ENCODE measurements at places on chromosomes 12 and 14.
A peak's percentile ranks its signal among the peaks of the same experiment; 100 is the strongest.

DNA sequence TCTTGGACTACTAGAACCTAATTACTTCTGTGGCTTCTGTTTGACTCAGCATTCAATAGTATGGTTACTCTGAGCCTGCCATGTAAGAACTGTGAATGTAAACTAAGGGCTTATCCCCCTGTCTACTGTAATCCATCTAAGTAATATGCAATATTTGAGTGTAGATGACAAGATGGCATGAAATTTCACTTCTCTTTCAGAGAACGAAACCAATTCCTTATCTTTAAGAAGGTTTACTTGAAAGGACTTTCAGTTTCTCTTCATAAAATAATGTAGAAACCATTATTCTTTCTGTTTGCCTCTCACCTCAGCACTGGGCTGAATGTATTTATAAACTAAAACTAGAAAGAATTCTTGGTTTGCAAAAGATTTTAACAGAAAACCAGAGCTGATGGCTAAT lies 60.4 kb upstream of the ARID2 start:
- no peak for DNase-seq

- DNase-seq: no peak
Measured at GRCh38 chr14:56211844-56212243, 93.6 kb downstream of the PELI2 start.

DNA sequence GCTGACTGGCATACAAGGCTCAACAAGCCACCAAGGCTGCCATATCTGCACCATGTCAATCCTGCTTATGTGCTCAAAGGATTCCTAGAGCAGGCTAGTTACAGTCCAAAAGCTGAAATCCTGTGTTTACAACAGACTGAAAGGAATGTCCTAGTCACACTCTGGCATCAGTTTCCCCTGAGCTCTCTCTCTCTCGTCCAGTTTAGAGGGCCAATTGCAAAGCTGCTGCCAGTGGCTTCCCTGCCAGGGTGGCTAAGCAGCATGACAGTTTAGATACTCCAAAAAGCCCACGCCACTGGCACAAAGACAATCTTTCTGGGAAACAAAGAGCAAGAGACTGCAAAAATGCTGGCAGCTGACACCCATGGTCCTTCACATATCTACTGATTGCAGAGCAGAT lies 392.1 kb downstream of the RPS29 start:
- peak; percentile 39 for DNase-seq

DNA sequence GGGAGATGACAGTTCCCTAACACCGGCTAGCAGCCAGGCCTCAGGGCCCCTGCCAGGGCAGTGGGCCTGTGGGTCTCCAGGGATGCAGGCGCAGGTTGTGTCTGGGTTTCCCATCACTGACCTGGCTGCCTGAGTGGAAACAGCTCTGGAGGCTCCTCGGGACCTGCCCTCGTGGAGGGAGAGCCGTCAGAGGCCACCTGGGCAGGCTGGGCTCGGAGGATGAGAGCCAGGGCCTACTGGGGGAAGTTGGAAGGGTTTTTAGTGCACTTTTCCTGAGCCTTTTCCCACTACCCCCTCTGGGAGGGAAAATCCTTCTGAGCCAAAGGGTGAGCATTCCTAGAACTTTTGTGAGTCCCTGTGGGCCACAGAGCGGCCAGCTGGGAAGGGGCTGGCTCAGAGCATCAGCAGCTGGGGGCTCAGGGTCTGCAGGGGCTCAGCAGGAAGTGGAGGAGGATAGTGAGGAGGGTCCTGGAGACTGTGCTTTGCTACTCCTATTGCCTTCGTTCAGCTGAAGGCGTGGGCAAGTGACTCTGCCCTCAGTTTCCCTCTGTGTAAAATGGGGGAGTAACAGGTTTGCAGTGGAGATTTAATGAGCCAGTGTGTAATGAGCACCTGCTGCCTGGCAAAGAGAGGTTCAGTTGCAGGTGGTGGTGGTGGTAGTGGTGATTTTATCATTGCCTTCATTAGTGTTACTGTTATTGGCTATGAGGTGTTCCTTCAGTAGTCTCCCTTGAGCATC lies 1.8 kb downstream of the SH2B3 start:
- DNase-seq: peak; percentile 71

- no peak for DNase-seq
Measured at GRCh38 chr12:42922505-42922850, 332.9 kb upstream of the PRICKLE1 start.

- DNase-seq: no peak
Measured at GRCh38 chr14:99240627-99241324, 31.2 kb downstream of the BCL11B start.

- no peak for DNase-seq
Measured at GRCh38 chr12:15172060-15172822, 49.0 kb downstream of the RERG start.

DNA sequence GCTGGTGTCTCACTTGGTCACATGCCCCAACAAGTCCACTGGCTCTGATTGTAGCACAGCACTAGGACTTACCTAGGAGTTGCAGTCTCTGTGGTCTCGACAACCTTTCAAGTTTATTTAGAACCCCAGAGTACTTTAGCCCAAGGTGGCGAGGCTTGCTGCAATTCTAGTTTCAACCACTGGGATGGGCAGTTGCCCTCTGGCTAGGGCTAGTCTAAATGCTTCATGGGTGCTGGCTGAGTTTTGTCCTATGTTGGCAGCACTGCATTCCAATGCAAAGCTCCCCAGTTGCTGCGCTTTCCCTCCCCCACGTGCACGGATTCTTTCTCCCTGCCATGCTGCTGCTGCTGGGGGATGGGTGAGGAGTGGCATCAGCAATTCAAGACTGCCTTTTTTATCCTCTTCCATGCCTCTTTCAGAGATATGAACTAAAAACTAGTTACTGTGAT lies 207.9 kb downstream of the SYNE2 start:
- DNase-seq: no peak

GRCh38 chr12:121947981-121948380 lies 29.6 kb downstream of the CFAP251 start:
- no peak for DNase-seq

DNA sequence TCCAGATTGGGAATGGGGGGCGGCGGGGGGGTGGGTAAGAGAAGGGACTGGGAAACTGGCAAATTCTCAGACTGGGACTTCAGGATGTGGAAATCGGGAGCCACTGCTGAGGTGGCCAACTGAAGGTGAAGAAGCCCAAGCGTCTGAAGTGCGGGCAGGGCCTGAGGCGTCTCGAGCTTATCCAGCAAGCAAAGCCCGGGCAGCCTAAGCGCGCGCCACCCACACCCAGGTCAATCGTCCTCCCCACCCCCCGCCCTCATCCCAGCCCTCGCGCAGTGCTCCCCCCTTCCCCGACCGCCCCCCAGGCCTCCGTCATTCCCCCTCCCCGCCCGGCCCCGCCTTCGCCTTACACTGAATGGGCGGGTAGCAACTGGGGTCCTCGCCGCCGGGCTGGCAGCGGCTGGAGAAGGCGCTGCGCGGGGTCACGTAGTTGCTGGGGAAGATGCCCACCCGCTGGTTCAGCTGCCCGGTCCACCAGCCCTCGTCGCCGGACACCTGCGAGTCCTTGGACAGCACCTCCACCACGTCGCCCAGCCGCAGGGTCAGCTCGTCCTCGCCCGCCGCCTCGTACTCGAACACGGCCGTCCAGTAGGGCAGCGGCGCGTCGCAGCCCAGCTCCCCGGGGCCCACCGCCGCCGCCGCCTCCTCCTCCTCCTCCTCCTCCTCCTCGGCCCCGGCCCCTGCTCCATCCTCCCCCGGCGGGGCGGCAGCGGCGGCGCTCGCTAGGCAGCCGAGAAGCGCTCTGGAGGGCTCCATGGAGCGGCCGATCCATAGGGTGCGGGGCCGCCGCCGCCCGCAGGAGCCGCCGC lies 693 bp downstream of the MAP3K9 start:
- DNase-seq: no peak

DNA sequence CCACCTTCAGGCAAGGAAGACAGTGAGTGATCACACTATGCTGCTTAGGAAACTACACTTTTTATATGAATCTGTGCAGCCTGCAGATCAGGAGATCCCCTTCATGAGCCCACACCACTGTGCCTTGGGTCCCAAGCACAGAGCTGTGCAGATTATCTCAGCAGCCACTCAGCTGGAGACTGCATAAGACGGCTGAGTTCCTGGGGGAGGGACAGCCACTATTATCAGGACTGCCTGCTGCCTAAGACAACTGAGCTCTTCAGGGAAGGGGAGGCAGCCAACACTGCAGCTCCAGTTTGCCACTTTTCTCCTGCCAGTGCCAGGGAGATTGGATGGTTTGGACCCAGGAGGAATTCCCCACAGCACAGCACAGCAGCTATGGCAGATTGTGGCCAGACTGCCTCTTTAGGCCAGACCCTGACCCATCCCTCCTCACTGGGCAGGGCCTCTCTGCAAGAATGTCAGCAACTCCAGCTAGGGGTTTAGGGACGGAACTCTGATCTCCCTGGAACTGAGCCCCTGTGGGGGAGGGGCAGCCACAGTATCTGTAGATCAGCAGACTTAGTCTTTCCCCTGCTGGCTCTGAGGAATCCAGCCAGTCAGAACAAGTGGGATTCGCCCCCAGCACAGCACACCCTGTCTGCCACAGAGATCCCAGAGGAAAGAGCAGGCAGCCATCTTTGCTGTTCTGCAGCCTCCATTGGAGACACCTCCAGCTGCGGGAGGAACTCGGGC lies 141.3 kb downstream of the KLHL28 start:
- DNase-seq: no peak

GRCh38 chr12:104735801-104736200 lies 222.3 kb downstream of the SLC41A2 start:
- DNase-seq: no peak

GRCh38 chr12:126837697-126838096 lies 1429.3 kb upstream of the TMEM132C start:
- DNase-seq: no peak

- no peak for DNase-seq
Measured at GRCh38 chr14:35632271-35632670, 98.3 kb downstream of the INSM2 start.

DNA sequence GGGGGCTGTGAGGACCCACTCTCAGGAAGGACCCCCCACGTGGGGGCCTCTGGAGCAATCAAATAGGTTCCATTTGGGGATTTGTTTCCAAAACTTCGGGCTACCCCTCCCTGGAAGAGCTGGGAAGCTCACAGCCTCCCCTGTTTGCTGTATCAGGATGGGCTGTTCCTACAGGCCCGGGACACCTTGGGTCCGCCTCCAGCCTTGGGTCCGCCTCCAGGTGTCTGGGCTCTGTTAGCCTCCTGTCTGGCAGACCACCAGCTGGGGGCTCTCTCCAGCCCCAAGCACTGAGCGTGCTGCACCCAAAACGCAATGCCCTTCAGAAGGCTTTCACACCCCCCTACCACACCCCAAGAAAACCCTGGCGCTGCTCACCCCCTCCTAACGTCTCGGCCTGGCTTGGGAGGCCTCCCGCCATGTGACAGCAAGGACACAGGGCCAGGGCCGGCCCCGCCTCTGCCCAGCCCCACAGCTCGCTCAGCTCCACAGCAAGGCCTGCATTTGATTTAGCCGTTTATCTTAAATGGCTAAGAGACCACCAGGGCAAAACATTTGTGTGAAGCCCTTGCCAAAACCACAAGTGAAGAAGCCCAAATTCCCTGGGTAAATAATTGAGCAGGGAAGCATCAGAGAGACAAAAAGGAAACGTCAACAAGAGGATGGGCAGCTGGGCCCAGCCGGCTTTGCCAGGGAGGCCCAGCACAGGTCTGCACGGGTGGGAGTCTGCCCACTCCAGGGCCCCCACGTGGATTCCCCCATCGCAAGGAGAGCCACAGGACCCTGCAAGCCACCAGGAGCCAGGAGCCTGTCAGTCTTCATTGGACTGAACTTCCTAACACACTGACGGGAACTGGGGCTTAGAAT lies 39.9 kb downstream of the BCL11B start:
- DNase-seq: peak; percentile 45

DNA sequence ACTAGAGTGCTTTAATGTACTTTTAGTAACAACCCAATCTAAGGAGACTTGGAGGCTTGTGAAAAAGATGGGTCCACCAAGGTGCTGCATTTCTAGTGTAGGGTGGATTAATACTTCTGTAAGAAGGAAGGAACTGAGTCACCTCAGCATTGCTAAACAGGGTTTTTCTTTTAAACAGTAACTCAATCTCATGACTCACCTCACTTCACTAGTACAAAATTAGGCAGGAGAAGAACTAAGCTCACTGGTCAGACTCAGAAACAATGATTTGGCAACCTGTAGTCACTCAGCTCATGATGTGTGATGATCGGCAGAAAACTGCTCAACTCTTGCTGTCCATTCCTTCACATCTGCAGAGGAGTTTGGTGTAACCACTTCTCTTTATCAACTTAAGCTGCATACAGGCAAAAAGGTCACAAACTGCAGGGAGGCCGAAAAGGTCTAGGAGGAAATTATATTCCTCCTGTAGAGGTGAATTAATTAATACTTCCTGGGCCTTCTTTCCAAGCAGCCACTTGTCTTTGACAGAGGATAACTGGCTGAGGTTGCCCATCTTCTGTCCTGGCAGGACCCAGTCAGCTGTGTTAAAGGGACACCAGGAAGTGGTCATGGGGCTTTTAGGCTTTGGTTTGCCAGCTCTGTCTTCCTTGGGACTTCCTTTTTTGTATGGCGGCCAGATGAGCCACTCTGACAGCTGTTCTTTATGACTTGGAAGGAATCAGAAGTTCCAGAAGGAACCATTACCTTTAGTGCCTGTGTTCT lies 466.9 kb downstream of the FUT8 start:
- DNase-seq: no peak

DNA sequence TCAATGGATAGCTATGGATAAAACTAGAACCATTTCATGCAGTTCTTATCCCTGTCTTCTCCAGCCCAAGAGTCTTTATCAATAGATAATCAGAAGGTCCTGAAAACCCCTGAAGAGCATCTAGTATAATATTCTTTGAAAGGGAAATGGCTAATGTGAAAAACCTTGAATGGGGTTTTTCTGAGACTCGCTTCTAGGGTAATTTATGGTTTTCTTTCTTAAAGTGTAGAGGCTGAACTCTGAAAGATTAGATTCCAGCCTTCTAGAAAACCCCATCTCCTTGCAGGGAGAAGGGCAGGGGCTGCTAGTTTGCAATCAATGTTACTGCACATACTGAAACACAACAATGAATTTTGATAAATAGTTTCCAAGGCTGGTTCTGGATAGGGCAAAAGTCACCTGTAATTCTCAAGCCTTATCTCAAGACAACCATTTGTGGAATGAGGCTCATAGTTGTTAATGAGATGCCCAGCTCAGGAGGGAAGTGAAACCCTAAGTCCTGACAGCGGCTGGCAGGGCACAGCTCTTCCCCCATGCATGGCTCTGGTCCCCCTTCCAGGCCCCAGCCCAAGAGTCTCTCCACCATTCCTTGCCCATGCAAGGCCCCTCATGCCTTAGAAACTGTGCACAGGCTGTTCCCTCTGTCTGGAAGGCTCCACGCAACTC lies 33.7 kb upstream of the PYGL start:
- no peak for DNase-seq

- peak; percentile 38 for DNase-seq
Measured at GRCh38 chr14:102759456-102760187, 17.6 kb upstream of the TRAF3 start.

DNA sequence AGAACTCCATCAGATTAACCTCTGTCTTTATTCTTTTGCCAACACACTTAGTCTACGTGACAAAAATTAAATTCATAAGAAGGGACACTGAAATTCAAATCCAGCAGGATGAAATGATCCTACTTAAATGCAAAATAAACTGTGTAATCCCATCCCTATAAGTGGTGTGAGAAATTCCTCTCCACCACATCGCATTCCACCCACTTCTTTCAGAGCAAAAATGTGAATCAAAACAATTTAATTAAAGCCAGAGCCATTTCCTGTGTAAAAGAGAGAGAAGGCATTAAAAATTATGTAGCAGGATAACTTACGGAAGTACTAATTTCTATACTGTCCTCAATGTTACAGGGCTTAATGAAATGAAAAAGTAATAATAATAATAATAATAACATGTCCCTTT lies 844.3 kb downstream of the GALC start:
- DNase-seq: peak; percentile 41
